Activated T-cell treated with anti-CD3 and anti-CD28 coated beads, Interleukin-2, amount 50 U/mL, for 1 hour (primary cell): ENCODE measurements at places on chromosomes 1 and 21.

DNA sequence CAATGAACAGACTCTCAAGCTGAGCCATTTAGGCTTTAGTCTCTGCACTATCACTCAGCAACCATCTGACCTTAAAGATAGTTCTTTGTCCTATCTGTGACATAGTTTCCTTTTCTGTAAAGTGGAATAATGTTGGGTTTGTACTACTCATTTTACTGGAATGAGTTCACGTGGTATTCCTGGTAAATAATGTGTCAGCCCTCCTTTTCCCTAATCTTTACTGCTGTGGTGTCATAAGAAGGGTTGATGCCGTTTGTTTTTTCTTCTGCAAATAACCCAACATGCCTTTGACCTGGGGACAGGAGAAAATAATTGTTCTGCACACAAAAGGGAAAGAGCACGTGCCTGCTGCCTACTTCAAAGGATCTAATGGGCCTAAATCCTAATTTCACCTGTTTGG lies 297.8 kb downstream of the BRINP3 start:
- DNase-seq: no peak

GRCh38 chr1:51301152-51301843 lies 29.1 kb downstream of the TTC39A start:
- no peak for DNase-seq

DNA sequence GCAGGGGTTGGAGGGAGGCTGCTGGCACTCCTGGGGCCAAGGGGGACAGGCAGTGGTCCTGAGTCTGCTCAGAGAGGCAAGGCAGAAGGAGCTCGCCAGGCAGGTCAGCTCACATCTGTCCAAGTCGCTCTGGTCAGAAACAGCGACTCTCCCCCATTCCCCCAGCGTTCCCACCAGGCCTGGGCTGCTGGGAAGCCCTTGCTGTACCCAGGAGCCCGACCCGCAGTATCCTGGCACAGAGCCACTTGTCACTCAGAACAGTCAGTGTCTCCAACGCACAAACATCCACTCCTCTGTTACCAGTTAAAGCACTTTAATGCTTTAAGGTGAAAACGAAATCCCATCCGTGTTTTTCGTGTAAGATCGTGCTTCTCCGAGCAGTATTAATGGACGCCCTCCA lies 16.6 kb upstream of the CCDC27 start:
- no peak for DNase-seq

DNA sequence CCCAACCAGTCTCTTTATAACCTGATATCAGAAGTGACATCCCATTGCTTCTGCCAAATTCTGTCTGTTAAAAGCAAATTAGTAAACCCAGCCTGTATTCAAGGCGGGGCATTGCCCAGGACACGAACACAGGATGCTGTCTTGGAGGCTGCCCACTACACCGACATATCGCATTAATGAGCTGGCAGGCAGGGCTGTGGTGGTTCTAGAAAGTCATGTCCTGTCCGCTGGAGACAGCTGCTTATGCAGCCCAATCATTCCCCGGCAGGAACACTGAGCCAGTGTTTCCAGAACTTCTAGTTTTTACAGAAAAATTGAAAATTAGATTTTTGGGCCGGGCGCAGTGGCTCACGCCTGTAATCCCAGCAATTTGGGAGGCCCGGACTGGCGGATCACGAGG lies 19.3 kb downstream of the C1orf167 start:
- DNase-seq: no peak
